ENCODE measurements at places on chromosomes 5 and 9. TPM values are rescaled to one million over a fixed set of nuclear protein-coding genes. Genes with fewer than 3 reads are reported as not detected.

C1QTNF2 gene
- total RNA-seq: not detected

PTPN3 gene
- total RNA-seq: 0.56 TPM

OTP gene
- not detected for total RNA-seq

ECSCR gene
- 4.2 TPM for total RNA-seq

SOWAHA gene
- total RNA-seq: not detected

FOXD4L6 gene
- not detected for total RNA-seq

PDE8B gene
- not detected for total RNA-seq

PARP8 gene
- 36.9 TPM for total RNA-seq

ZDHHC11 gene
- 7.9 TPM for total RNA-seq

AK3 gene
- total RNA-seq: 34.5 TPM

OR13F1 gene
- total RNA-seq: not detected

IFNA13 gene
- not detected for total RNA-seq

HAVCR2 gene
- 24.3 TPM for total RNA-seq

JMY gene
- total RNA-seq: 8.6 TPM

PRLR gene
- not detected for total RNA-seq

ADAMTS16 gene
- total RNA-seq: not detected

TMC1 gene
- total RNA-seq: not detected

FBXL7 gene
- not detected for total RNA-seq

SLC34A3 gene
- not detected for total RNA-seq

CTSV gene
- total RNA-seq: 1.1 TPM

SLC46A2 gene
- not detected for total RNA-seq

FAM114A2 gene
- total RNA-seq: 27.4 TPM

PFN3 gene
- not detected for total RNA-seq

SNCB gene
- total RNA-seq: 0.31 TPM

SLCO6A1 gene
- not detected for total RNA-seq

KLHL3 gene
- total RNA-seq: 3.0 TPM

TERT gene
- 7.3 TPM for total RNA-seq
